PC-9 (cell line): ENCODE measurements at places on chromosomes 13 and 19. TPM values are rescaled to one million over a fixed set of nuclear protein-coding genes. Genes with fewer than 3 reads are reported as not detected.

Gene ZNF579
- 49.0 TPM in 2 replicates for total RNA-seq

GRCh38 chr13:49466292-49466838 lies 22.3 kb downstream of the SETDB2 start:
- no peak overlapping the region for H3K27ac ChIP-seq
- no peak for DNase-seq
- H3K36me3 ChIP-seq, result 0 out of 2 replicates have a peak, but pooled peaks cover 10% of the 10 kb centered on the region
- no peak overlapping the region for H3K4me3 ChIP-seq

GRCh38 chr19:47510516-47511127 lies 4.2 kb downstream of the NAPA start:
- no peaks in the 10 kb centered on the region for H3K27me3 ChIP-seq
- H3K4me1 ChIP-seq, result peaks cover 14% of the 10 kb centered on the region
- no peak overlapping the region for H3K27ac ChIP-seq
- no peak for DNase-seq
- H3K36me3 ChIP-seq, result no peaks in the 10 kb centered on the region

- H3K27ac ChIP-seq, result peak within 1 kb of the TSS; percentile 72
- no peaks in the 10 kb centered on the region for H3K27me3 ChIP-seq
- H3K36me3 ChIP-seq, result 0 out of 2 replicates have a peak, but pooled peaks cover 3% of the 10 kb centered on the region
- DNase-seq, result peak; percentile 81
- H3K4me1 ChIP-seq, result peaks cover 30% of the 10 kb centered on the region
- peak within 1 kb of the TSS; percentile 71 for H3K4me3 ChIP-seq
Observed at GRCh38 chr13:32586080-32586900, at the start of gene PDS5B. Gene PDS5B, plus strand, starts transcription at chr13:32586452. Its CDS starts 62,321 bp downstream, at chr13:32648773.

Gene IQCN
- total RNA-seq, result 5.6 and 7.3 TPM in 2 replicates

DNA sequence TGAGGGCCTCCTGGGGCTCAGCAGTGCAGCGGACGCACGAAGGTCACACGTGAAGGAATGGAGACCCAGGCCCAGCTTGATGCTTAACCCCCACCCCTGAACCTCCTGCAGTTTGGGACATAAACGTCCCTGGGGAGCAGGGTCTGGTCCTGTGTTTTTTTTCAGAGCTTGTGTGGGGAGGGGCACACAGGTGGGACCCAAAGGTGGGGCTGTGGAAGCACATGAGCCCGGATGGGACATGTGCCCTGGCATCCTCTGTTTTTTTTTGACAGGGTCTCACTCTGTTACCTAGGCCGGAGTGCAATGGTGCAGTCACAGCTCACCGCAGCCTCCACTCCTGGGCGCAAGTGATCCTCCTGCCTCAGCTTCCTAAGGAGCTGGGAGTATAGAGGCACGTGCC lies 20.5 kb downstream of the UBXN6 start:
- H3K36me3 ChIP-seq, result no peaks in the 10 kb centered on the region
- H3K27me3 ChIP-seq, result no peaks in the 10 kb centered on the region
- DNase-seq, result no peak
- H3K27ac ChIP-seq, result no peak overlapping the region
- no peak overlapping the region for H3K4me3 ChIP-seq

Gene NKPD1
- 0.37 and 0.75 TPM in 2 replicates for total RNA-seq

Gene SHISA2
- total RNA-seq, result not detected in 2 replicates

GRCh38 chr13:44236801-44237207 lies 136.8 kb upstream of the SERP2 start:
- DNase-seq, result no peak
- H3K27me3 ChIP-seq, result no peaks in the 10 kb centered on the region
- H3K4me3 ChIP-seq, result no peak overlapping the region

GRCh38 chr19:40614622-40615411 lies 13.6 kb downstream of the LTBP4 start:
- no peaks in the 10 kb centered on the region for H3K27me3 ChIP-seq
- peak; percentile 91 for DNase-seq
- peak overlapping the region; percentile 70 for H3K27ac ChIP-seq
- H3K4me1 ChIP-seq, result peaks cover 19% of the 10 kb centered on the region
- peaks cover 4% of the 10 kb centered on the region; the same call in 1 of the 2 replicates for H3K36me3 ChIP-seq

DNA sequence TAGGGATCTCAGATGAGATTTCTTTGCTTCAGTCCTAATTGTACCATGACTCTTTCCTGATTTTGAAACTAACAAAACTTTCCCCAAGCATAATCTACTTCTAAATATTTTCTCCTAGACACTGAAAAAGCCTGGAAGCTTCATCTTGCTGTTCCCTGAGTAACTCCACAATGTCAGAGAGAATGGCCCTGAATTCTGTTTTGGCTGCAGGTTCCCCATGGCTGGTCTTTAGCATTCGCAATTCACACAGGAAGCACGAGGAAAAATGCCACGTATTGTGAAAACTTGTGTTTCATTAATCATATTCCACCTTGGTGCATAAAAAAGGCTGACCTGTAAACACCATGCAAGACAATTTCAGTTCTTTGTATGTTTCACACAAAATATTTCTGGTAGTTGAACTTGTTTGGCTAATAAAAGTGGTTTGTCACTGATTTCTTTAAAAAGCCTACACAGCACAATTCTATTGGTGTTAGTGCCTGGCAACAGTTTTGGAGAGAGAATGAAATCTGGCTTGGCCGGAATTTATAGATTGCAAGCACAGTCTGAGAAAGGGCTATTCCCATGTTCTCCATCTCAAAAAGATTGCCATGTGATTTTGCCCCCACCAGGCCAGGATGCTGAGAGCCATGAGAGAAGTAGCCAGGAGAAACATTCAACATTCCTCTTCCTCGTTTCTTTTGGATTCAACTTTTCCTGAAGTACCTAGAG lies 367.1 kb downstream of the NDFIP2 start:
- no peaks in the 10 kb centered on the region for H3K27me3 ChIP-seq
- DNase-seq, result no peak
- H3K4me1 ChIP-seq, result no peaks in the 10 kb centered on the region

Gene CEACAM1
- 0.53 and 1.6 TPM in 2 replicates for total RNA-seq

GRCh38 chr19:46608178-46608577 lies 7.0 kb downstream of the CALM3 start:
- H3K27ac ChIP-seq, result no peak overlapping the region
- peaks cover 18% of the 10 kb centered on the region; the same call in 1 of the 2 replicates for H3K36me3 ChIP-seq
- no peak overlapping the region for H3K4me3 ChIP-seq
- no peak for DNase-seq
- no peaks in the 10 kb centered on the region for H3K4me1 ChIP-seq

- H3K36me3 ChIP-seq, result no peaks in the 10 kb centered on the region
- DNase-seq, result no peak
- no peak overlapping the region for H3K27ac ChIP-seq
- no peak overlapping the region for H3K4me3 ChIP-seq
- H3K27me3 ChIP-seq, result no peaks in the 10 kb centered on the region
- H3K4me1 ChIP-seq, result no peaks in the 10 kb centered on the region
Observed at GRCh38 chr13:114025405-114025713, 51.5 kb upstream of the C13orf46 start.

Gene ZNF211
- 7.9 and 11.4 TPM in 2 replicates for total RNA-seq

Gene POU2F2
- 2.9 and 3.5 TPM in 2 replicates for total RNA-seq

GRCh38 chr19:29118389-29118788 lies 94.6 kb downstream of the UQCRFS1 start:
- no peak overlapping the region for H3K27ac ChIP-seq
- no peaks in the 10 kb centered on the region for H3K36me3 ChIP-seq

Gene PDCD5
- total RNA-seq, result 84.4 and 127 TPM in 2 replicates

- H3K27ac ChIP-seq, result peak overlapping the region; percentile 52
- no peaks in the 10 kb centered on the region for H3K27me3 ChIP-seq
- peak; percentile 57 for DNase-seq
- peaks cover 18% of the 10 kb centered on the region for H3K36me3 ChIP-seq
- H3K4me3 ChIP-seq, result peak overlapping the region; percentile 91
Observed at GRCh38 chr19:3986260-3987041, 1.2 kb upstream of the EEF2 start.

- no peaks in the 10 kb centered on the region for H3K36me3 ChIP-seq
- H3K27me3 ChIP-seq, result peaks cover 24% of the 10 kb centered on the region
- no peak overlapping the region for H3K4me3 ChIP-seq
- DNase-seq, result no peak
- H3K27ac ChIP-seq, result no peak overlapping the region
Observed at GRCh38 chr19:34788074-34788473, 15.1 kb upstream of the ZNF599 start.

DNA sequence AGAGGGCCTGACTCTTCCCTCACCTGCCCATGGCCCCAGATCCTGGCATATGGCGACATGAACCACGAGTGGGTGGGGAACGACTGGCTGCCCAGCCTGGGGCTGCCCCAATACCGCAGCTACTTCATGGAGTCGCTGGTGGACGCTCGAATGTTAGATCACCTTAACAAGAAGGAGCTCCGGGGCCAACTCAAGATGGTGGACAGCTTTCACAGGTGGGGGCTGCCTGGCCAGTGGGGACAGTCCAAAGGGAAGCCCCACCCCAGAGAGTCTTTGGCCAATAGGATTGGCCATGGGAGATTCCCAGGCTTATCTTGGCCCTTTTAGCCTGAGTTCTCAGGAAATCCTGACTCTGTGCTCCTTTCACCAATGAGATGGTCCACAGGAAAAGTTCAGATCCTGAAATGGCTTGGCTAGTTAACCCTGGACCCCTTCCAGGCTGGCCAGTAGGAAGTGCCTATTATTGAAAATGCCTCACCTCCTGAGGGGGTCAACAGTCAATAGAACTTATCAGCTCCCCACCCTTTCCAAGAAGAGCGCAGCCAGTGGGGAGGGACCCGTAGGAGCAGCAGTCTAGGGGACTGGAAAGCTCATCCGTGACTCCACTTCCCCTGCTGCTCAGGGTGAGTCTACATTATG lies 7.0 kb downstream of the HRC start:
- H3K4me1 ChIP-seq, result peaks cover 16% of the 10 kb centered on the region; the same call in 1 of the 2 replicates
- H3K36me3 ChIP-seq, result no peaks in the 10 kb centered on the region
- no peak for DNase-seq
- peak overlapping the region; percentile 88; the same call in 1 of the 2 replicates for H3K4me3 ChIP-seq

GRCh38 chr19:57688011-57688763 lies 6.4 kb downstream of the ZNF551 start:
- no peaks in the 10 kb centered on the region for H3K27me3 ChIP-seq
- 0 out of 2 replicates have a peak overlapping the region, but pooled peaks have one; percentile 5 for H3K4me3 ChIP-seq
- peaks cover 81% of the 10 kb centered on the region for H3K36me3 ChIP-seq
- no peak for DNase-seq

GRCh38 chr19:44824761-44825160 lies 15.9 kb downstream of the BCAM start:
- no peak overlapping the region for H3K27ac ChIP-seq
- H3K27me3 ChIP-seq, result no peaks in the 10 kb centered on the region; the same call in 1 of the 2 replicates
- H3K4me3 ChIP-seq, result no peak overlapping the region
- H3K4me1 ChIP-seq, result no peaks in the 10 kb centered on the region

DNA sequence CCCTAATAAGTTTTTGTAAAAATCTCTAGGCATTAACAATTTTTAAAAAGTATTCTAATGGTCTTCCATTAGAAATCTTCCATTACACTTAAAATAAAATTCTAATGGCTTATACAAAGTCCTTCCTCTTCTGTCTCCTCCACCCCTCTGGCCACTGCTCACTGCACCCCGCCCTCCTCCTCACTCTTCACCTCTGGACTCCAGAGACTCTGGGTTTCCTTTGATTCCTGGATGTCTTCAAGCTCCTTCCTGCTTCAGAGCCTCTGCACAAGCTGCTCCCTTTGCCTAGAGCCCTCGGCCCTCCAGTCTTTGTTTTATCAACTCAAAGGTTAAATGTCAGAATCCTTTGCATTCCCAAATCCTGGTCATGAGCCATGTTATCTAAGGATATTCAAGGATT lies 20.8 kb downstream of the TNFSF14 start:
- H3K36me3 ChIP-seq, result no peaks in the 10 kb centered on the region
- H3K27ac ChIP-seq, result no peak overlapping the region
- H3K4me1 ChIP-seq, result no peaks in the 10 kb centered on the region
- H3K4me3 ChIP-seq, result no peak overlapping the region
- no peak for DNase-seq

GRCh38 chr13:86066611-86067365 lies 267.6 kb upstream of the SLITRK6 start:
- H3K27me3 ChIP-seq, result no peaks in the 10 kb centered on the region
- H3K4me3 ChIP-seq, result no peak overlapping the region
- no peaks in the 10 kb centered on the region for H3K4me1 ChIP-seq
- H3K36me3 ChIP-seq, result no peaks in the 10 kb centered on the region

Gene CEACAM16
- not detected in 2 replicates for total RNA-seq

Gene TFPT
- total RNA-seq, result 35.8 and 47.4 TPM in 2 replicates

DNA sequence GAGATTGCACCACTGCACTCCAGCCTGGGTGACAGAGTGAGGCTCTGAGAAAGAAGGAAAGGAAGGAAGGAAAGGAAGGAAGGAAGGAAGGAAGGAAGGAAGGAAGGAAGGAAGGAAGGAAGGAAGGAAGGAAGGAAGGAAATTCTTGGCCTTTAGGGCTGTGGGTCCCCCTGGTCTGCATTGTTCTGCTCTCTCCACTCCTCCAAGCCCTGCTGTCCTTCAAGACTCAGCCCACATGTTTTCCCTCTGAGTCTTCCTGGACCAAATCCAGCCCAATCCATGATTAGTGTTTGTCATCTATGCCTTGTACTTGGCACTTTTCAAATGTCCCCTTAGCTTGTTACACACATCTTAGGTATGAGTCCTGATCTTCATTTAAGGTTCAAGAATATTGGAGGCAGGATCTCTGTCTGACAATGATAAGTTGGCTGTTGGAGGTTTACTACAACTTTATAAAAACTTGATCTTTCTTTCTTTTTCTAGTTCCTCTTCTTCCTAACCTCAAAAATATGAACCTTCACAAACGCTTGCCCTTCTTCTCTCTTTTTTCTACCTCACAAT lies 48.8 kb upstream of the INTS6 start:
- H3K27ac ChIP-seq, result no peak overlapping the region
- H3K4me1 ChIP-seq, result no peaks in the 10 kb centered on the region
- H3K4me3 ChIP-seq, result no peak overlapping the region
- no peak for DNase-seq
- H3K36me3 ChIP-seq, result no peaks in the 10 kb centered on the region
- no peaks in the 10 kb centered on the region for H3K27me3 ChIP-seq

- no peaks in the 10 kb centered on the region for H3K36me3 ChIP-seq
- H3K27me3 ChIP-seq, result peaks cover 64% of the 10 kb centered on the region
- no peak overlapping the region for H3K4me3 ChIP-seq
- peaks cover 25% of the 10 kb centered on the region; the same call in 1 of the 2 replicates for H3K4me1 ChIP-seq
Observed at GRCh38 chr19:10421240-10422045, 1.1 kb downstream of the PDE4A start.

DNA sequence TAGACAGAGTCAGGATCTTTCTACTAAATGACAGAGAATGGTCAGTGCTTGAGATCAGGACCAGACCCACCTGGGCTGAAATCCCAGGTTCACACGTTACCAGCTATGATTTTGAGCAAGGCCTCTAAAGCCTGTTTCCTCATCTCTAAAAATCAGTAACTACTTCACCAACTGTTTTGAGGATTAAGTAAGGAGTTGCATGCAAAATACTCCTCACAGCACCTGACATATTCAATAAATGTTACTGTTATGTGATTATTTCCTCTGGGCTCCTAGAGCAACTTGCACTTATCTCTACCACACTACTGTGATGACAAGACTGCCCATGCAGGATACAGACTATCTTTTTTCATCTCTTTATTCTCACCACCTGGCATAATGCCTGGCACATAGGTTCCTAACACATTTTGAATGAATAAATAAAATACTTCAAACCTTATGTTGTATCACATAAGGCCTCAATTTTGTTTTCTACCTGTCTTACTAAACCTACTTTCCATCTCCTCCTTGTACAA lies 1.8 kb downstream of the KATNAL1 start:
- no peaks in the 10 kb centered on the region for H3K27me3 ChIP-seq
- peaks cover 16% of the 10 kb centered on the region for H3K4me1 ChIP-seq
- no peak for DNase-seq

Gene CYP2A6
- not detected in 2 replicates for total RNA-seq

- peaks cover 7% of the 10 kb centered on the region; the same call in 1 of the 2 replicates for H3K36me3 ChIP-seq
- peak overlapping the region; percentile 99 for H3K27ac ChIP-seq
- H3K27me3 ChIP-seq, result no peaks in the 10 kb centered on the region
- H3K4me1 ChIP-seq, result peaks cover 31% of the 10 kb centered on the region
Observed at GRCh38 chr19:38647966-38648768, 718 bp downstream of the ACTN4 start.

Gene GPR12
- total RNA-seq, result not detected in 2 replicates
